Suppressor macrophage treated with lipopolysaccharide for 1 hour (primary cell): ENCODE measurements at places on chromosomes 5 and 9.

- DNase-seq: no peak
Observed at GRCh38 chr5:124941051-124942049, 194.9 kb upstream of the ZNF608 start.

GRCh38 chr5:164181604-164182003 lies 676.2 kb downstream of the MAT2B start:
- no peak for DNase-seq

- no peak for DNase-seq
Observed at GRCh38 chr5:175803736-175804454, 67.5 kb upstream of the CPLX2 start.

DNA sequence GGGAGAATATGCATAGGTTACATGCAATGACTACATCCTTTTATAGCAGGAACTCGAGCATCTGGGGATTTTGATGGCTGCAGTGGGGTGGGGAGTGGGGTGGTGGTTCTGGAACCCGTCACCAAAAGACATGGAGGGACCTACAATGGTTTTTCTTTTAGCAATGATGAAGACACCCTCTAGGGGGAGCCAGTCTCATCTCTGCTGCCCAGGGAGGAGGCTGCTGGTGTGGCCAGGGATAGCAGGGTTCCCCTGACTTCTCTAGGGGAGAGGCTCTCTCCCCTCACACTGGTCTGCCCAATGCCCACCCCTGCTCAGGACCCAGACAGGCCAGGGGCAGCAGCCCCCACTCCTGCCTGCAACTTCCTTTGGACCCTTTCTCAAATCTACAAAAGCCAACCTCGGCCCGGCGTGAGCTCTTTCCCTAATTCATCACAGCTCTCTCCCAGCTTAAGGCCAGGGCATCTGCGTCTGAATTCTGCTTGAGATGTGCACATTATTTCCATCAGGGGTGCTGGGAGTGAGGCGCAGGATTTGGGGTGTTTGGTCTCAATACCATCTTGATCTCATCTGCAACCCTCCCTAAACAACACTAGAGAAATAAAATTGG lies 73.6 kb upstream of the RETREG1 start:
- DNase-seq: peak; percentile 64

DNA sequence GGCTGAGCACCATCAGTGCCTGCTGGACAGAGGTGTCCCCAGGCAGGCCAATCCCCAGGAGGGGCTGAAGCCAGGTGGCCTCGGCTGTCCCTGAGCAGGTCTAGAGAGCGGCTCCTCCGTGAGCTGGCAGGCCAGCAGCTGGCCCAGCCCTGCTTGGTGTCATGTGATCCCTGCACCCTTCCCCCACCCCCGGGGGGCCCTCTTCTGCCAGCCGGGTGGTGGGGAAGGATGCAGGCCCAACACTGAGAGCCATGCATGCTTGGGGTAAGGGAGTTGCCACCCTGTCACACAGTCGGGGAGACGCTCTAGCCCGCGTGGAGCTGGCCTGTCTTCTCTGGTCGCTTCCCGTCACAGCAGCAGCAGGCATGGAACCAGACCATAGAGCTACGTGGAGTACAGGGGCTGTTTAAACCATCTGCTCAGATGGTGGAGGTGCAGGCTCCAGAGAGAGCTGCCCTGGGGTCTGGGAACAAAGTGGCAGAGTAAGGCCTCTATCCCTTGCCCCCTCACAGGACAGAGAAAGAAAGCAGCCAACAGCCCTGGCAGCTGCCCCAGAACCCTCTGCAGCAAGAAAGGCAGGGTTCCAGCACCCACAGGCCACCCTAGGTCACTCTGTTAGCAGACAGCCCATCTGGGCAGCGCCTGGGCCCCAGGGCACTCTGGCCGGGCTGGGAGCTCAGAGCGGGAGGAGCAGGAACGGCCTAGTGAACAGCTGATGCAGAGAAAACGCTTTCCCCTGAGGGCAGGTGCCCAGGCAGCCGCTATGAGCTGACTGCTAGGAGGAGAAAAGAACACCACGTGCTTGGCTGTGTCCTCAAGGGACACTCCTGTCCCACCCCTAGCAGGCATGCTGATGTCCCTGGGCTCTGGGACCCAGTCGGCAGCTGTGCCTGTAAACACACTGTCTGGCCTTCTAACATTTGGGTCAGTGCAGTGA lies 6.8 kb downstream of the RALGDS start:
- DNase-seq: no peak

- no peak for DNase-seq
Observed at GRCh38 chr5:93573354-93574351, 7.4 kb downstream of the NR2F1-AS1 start.

DNA sequence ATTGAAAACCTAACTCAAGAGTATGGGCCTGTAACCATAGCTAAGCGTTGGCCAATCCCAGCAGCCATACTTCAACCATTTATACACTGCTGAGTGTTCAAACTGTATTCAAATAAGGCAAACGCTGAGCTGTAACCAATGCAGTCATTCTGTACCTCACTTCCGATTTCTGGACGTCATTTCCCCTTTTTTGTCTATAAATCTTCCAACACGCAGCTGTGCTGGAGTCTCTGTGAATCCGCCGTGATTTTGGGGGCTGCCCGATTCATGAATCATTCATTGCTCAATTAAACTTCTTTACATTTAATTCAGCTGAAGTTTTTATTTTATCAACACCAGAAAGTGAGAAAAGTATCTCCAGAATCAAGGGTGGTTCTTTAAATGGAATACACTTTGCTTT lies 31.7 kb downstream of the MTX3 start:
- peak; percentile 63 for DNase-seq

- DNase-seq: no peak
Observed at GRCh38 chr9:3497857-3498256, 27.9 kb downstream of the RFX3 start.

DNA sequence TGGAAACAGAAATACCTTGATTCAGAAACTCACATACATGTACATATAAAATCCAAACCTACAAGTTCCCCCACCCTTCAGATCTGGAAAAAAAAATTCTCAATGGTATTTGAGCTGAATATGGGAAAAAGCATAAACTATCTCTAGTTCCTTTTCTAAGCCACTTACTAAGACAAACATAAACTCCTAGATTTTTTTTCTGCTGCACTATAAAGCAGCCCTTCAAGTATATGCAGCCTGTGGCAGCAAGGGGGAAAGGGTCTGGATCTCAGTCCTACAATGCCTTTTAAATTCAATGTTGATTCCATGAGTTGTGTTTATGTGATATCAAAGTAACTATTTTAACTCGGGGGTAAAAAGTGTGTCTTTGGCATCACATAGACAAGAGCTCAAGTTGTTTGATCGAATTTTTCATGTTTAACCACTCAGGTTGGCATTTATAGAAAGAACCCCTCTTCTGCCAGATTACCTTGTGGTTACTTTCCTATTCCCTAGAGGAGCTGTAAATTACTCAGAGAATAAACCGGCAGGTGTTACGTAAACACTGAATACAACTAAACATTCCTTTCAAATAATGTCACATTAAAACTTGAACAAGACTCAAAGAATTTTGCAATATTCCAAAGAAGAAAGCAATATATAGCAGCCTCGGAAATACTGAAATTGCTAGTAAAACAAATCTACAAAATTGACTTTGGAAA lies 91.8 kb upstream of the FER start:
- DNase-seq: no peak

- no peak for DNase-seq
Observed at GRCh38 chr5:27257696-27258095, 219.3 kb upstream of the CDH9 start.

GRCh38 chr5:97037819-97038218 lies 101.9 kb downstream of the LNPEP start:
- no peak for DNase-seq

GRCh38 chr9:614431-614830 lies 227.1 kb upstream of the DMRT1 start:
- DNase-seq: peak; percentile 83
